Osteocyte (in vitro differentiated cells): ENCODE measurements at places on chromosomes 1 and 21. TPM values are rescaled to one million over a fixed set of nuclear protein-coding genes. Genes with fewer than 3 reads are reported as not detected.

DNA sequence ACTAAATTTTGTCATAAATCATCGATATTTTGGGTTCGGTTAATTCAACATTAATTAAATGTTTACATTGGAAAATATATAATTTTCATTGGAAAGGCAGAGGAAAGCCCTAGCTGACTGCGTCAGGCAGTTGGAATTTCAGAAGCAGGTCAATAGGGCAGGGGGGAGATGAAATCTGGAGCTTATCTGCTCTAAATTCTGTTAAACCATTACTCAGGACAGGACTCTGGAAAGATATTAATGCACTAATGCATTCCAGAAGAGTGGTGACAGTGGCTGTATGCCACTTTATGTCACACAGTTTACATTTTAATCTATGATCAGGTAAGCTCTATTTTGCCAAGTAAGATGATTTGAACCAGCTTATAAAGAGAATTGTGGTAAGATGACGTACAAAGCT is 153.0 kb upstream of the B3GALT2 start:
- no peak for DNase-seq

DNA sequence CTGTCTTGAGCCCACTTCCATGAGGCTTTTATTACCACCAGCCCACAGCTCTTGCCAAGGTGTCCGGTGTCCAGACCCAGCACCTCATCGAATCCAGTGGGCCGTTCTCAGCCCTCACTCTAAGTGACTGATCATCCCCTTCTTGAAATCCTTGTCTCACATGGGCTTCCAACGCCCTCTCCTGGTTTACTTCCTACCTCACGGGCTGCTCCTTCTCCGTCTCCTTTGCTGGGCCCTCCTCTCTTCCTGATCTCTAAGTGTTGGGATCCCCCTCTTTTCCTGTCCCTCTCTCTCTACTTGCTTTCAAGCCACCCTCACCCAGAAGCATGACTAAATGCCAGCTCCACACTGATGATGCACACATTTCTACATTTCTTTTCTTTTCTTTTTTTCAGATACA is 9.0 kb upstream of the RHBG start:
- no peak for DNase-seq

GRCh38 chr1:15417059-15417934 is 7.6 kb downstream of the EFHD2 start:
- no peak for DNase-seq

DNA sequence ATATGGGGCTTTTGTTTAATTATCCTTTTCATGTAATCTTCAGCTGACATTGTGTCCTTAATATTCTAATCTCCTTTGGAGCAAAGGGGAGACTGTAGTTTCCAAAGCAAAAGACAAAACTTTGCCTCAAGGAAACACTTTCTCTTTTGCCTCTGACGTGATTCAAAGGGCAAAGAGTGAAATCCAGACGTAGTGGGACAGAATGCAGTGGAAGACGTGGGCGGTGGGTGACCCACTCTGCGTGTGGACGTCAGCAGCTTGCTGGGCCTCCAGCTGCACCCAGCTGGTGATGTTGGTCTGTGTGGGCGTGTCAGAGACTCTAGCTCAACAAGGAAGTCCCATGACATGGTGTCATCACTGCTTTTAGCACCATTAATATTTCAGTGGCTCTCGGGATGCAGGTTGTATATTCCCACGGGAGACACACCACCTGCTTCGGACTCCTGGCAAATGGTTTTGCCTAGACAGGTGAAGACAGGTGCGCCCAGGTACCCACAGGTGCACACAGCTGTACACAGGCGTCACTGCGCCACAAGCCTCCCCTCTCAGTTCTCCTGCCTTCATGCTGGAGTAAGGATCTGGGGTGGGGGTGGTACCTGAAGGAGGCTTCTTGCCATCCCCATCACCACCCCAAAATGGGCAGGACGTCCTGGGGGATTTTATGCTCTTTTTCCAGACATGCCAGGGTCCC is 292.1 kb upstream of the VAMP3 start:
- no peak for DNase-seq

Gene GNG12
- total RNA-seq, result 99.7 and 100 TPM in 2 replicates

- DNase-seq, result no peak
Observed at GRCh38 chr1:21261551-21262292, 28.5 kb downstream of the ECE1 start.

Gene F3
- total RNA-seq, result 11.2 and 12.1 TPM in 2 replicates

GRCh38 chr1:242745079-242745478 is 220.6 kb upstream of the PLD5 start:
- no peak for DNase-seq

GRCh38 chr1:28037946-28038345 is 50.5 kb downstream of the EYA3 start:
- DNase-seq, result no peak

Gene PCNX2
- 17.2 and 20.4 TPM in 2 replicates for total RNA-seq

DNA sequence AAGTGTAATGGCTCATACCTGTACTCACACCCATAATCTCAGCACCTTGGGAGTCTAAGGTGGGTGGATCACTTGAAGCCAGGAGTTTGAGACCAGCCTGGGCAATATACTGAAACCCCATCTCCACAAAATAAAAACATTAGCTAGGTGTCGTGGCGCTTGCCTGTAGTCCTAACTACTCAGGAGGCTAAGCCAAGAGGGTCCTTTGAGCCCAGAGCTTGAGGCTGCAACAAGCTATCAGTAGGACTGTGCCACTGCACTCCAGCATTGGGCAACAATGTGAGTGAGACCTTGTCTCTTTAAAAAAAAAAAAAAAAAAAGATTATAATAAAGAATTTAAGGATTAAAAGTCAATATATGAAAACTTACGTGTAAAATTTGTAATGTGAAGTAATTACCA is 11.7 kb downstream of the BPNT1 start:
- no peak for DNase-seq

Gene SLC44A5
- 0.21 and 0.44 TPM in 2 replicates for total RNA-seq

Gene LENEP
- total RNA-seq, result not detected in 2 replicates

- no peak for DNase-seq
Observed at GRCh38 chr1:8017495-8018197, 8.5 kb downstream of the ERRFI1 start.

GRCh38 chr21:14533499-14534428 is 12.4 kb downstream of the SAMSN1 start:
- no peak for DNase-seq

DNA sequence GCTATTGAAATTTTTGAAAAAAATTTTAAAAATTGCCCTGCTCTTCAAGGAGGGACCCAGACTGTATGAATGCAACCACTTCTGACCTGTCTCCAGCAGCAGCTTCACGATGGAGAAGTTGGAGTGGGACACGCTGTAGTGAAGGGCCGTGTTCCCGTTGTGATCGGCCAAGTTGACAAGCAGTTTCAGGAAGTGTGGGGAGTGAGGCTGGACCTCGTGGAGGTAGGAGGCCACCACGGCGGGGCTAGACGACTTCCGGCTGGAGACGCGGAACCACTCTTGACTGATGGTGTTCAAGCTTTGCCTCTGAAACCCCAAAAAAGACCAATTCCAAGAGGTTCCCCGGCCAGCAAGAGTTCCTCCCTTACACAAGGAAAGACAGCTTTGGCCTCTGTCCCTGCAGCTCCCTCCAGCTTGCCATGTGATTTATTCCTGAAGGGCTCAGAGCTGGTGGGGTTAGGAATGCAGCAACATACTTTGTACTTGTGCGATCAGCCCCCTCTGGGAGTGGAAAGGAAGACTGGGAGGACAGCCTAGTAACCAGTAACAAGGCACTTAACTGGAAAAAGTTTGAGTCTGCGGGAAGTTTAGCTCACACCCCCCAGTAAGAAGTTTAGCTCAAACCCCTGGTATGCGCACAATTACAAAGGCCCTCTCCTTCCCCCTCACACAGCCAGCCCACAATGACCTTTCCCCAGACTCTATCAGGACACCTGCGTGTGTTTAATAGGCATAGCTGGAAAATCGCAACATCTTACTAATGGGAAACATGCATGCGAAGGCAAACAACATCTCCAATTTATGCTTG is 56.0 kb downstream of the KANK4 start:
- DNase-seq, result no peak

GRCh38 chr1:1554550-1554925 is 14.1 kb upstream of the TMEM240 start:
- no peak for DNase-seq

DNA sequence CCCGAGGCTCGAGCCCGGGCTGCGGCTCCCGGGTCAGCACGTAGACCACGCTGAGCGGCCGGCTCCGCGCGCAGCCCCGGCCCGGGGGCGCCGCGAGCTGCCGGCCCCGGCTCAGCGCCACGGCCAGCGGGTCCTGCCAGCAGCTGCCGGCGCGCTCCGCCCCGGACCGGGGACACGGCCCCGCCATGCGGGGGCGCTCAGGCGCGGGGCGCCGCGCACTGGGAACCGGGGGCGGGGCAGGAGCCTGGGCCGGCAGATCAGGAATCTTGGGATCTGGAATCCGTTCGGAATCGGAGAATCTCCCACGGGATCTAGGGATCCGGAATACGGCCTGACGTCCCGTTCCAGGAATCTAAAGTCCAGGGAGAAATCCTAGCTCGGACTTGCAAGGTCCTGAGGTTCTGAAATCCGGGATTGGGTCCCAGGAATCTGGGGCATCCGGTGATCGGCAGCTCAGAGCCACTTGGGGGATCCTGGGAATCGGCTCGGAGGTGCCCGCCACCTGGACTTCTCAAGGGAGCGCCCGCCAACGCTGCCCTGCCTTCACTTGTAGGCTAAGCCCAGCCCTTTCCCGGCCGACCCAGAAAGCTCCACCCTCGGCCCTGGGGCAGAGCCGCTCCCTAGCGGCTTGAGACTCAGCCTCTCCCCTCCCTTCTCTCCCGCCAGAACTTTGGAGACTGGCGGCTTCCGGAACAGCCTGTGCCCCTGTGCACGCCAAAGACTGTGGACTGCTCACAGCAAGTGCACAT is at the start of gene MAP3K6:
Gene MAP3K6 (minus strand): TSS at position 551 of the 749 bp plus-strand sequence. CDS start 364 bp downstream, at position 187.
- peak; percentile 92 for DNase-seq

- DNase-seq, result no peak
Observed at GRCh38 chr1:225426395-225427234, 1.2 kb downstream of the LBR start.

DNA sequence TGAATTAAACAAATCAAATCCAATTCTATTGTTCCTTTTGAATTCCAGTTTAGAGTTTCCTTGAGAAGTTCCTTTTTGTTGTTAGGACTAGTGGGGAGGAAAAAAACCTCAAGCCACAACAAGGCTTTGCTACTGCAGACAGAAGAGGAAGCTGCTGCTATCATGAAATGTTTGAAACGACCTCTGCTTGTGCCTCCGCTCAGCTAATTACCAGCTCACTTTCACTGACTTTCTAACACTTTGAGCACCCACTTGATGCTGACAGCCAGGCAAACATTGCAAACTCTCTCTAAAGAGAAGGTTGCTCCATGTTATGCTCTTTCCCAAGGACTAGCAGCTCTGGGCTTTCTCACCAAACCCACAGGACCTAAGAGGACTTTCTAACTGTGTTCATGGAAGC is 203.9 kb upstream of the PROX1 start:
- no peak for DNase-seq

DNA sequence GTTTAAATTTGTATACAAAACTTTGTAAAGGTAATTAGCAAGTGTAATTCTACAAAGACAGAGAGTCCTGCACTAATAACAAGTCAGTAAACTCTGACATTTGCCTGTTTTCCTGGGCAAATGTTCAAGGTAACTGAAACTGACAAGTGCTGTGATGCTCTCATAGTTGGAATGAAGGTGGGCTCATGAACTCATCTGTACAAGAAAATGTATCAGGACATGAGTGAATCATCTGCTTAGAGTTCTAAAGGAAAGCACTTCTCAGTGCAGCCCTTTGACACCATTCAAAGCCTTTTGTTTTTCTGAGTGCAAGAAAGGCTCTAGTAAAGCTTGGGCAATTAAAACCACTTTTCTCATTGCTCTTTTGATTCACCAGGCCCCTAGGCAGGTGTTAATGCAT is 91.5 kb downstream of the UROD start:
- DNase-seq, result no peak

DNA sequence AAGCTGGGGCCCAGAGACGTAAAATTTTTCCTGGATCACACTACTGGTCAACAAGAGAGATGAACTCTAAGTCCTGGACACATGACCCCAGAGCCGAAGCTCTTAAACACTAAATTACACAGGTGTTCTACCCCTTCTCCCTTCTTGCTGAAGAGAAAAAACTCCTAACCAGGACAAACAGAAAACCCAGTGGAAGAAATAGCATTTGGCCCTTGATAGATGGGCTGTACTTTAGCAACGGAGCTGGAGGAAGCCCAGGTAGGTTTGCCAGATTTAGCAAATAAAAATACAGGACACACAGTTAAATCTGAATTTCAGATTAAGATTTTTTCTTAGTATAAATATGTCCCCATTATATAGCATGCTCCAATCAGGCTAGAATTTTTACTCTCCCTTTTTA is 72.7 kb downstream of the DIRAS3 start:
- DNase-seq, result no peak

Gene KIF26B
- total RNA-seq, result 8.6 and 8.8 TPM in 2 replicates

Gene RASSF5
- total RNA-seq, result 0.34 TPM in 1 of 2 replicates, not detected in the other

DNA sequence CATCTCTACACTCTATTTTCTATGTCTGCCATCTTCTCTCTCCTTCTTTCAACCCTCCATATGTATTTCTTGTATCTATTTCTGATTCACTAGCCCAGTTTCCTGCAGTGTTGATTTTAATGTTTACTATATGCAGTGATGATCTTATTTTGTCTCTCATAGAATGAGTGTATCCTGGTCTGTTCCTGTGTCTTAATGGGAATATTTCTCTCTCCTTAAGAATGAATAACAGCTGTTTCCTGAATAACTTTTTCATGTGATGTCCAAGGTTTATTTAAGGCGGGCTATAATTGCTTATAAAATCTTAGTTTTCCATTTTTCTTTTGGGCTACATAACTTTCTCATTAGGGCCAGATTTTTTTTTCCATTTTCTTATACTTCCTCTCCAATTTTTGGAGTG is 144.5 kb downstream of the C1orf21 start:
- DNase-seq, result no peak

GRCh38 chr21:43365611-43366426 is 61.1 kb downstream of the SIK1 start:
- DNase-seq, result no peak

GRCh38 chr1:159960721-159961381 is 6.8 kb upstream of the SLAMF9 start:
- no peak for DNase-seq

DNA sequence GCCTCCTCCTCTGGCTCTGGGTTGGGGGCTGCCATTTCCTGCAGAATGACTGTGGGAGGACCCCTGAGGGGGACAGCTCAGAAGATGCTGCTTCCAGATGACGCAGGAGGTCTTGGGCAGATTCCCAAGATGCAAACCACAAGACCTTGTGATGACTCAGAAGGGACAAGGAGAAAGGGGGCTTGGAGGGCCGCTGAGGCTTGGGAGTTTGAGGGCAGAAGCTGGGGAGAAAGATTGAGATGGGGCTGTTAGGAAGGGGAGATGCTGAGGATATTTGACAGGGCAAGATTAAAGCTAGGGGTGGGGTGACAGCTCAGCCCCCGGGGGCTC is 7.5 kb downstream of the PTPRU start:
- no peak for DNase-seq

DNA sequence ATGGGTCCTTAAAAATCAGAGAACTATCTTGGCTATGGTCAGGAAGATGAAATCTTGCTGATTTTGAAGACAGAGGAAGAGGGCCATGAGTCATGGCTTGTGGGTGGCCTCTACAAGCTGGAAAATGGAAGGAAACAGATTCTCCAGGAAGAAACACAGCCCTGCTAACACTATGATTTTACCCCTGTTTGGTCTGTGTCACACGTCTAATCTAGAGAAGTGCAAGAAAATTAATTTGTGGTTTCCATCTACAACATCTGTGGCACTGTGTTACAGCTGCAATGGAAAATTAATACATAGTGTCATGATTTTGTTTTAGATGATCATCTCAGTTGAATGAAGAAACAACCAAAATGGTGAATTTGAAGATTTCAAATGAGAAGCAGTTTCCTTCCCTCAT is 288.7 kb upstream of the NRIP1 start:
- DNase-seq, result no peak

Gene ALX3
- total RNA-seq, result not detected in 2 replicates

Gene PMF1
- total RNA-seq, result 54.1 and 57.0 TPM in 2 replicates
